ENCODE measurements at places on chromosomes 1 and 21. TPM values are rescaled to one million over a fixed set of nuclear protein-coding genes. Genes with fewer than 3 reads are reported as not detected.

- DNase-seq, result peak; percentile 60
Observed at GRCh38 chr21:17818186-17819113, 706 bp downstream of the C21orf91 start.

- no peak for DNase-seq
Observed at GRCh38 chr1:162676750-162677149, 44.5 kb downstream of the DDR2 start.

DNA sequence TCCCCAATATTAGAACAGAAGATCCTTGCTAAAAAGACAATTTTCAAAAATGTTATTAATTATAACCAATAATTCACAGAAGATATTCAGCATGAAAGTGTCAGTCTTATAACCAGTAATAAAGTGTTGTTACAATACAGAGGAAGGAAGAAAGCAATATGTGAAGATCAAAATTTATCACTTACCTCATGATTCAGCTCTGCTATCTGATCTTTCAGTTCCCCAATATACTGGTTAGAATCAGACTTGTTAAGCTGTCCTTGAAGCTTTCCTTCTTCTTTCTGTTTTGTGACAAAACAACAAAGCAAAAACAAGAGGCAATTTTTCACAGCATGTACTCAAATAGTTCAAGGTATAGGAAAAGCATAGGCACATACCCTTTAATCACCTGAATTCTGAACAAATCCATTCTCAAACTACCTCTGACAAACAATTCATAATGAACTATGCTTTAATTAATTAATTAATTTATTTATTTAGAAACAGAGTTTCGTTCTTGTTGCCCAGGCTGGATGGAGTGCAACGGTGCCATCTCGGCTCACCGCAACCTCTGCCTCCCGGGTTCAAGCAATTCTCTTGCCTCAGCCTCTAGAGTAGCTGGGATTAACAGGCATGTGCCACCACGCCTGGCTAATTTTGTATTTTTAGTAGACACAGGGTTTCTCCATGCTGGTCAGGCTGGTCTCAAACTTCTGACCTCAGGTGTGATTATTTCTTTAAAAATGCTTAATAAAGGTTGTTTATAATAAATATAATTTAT, 76.9 kb upstream of the GFI1 start:
- DNase-seq, result no peak

- DNase-seq, result no peak
Observed at GRCh38 chr1:209899948-209900347, 38.1 kb upstream of the SYT14 start.

DNA sequence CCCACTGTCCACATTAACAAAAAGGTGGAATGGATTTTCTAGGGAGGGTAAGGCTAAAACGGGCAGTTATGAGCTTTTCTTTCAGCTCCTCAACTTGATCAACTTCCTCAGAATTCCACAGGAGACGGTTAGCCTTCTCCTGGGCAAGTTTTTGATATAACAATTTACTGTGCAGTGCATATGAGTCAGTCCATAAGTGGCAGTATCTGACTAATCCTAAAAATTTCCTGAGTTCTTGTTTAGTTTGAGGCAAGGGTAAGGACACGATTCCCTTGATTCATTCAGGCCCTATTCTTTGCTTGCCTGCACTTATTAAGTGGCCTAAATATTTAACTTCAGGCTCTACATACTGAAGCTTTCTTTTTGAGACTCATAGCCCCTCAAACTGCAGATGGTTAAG, 6.2 kb upstream of the AADACL3 start:
- no peak for DNase-seq

- DNase-seq, result no peak
Observed at GRCh38 chr21:29676395-29676794, 263.4 kb downstream of the GRIK1 start.

- DNase-seq, result no peak
Observed at GRCh38 chr21:42806509-42807140, 72.7 kb downstream of the WDR4 start.

DNA sequence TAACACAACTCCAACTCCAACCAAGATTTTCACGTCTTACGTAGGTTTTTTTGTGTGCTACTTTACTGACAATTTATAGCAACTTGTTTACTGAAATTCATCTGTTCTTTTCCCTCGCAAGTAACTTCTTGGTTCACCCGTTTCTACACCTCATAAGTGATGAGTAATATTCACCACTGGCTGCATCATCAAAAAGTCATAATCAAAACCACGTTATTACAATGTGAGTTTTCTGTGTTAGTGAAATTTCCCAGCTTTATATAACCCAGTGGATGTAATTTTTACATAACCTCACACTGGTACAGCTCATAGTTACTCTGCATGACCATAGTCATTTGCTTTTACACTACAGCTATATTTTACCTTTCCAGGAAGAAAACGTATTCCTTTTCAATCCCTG, 401.1 kb upstream of the LYPLAL1 start:
- DNase-seq, result no peak

- DNase-seq, result peak; percentile 66
Observed at GRCh38 chr1:167482184-167482583, 36.1 kb downstream of the CD247 start.

- peak; percentile 30 for DNase-seq
Observed at GRCh38 chr1:62295921-62296491, 23.2 kb downstream of the KANK4 start.

ZNF670 gene
- total RNA-seq, result 4.0 TPM

MAP3K7CL gene
- 6.2 TPM for total RNA-seq

LRRC71 gene
- not detected for total RNA-seq

TSPAN1 gene
- total RNA-seq, result not detected

KCNE2 gene
- total RNA-seq, result not detected

DDAH1 gene
- not detected for total RNA-seq

HCN3 gene
- 2.2 TPM for total RNA-seq

PCP4 gene
- total RNA-seq, result not detected

Measured in naive thymus-derived CD4-positive, alpha-beta T cell (primary cell).